ENCODE measurements at places on chromosomes 11 and 22.

- no peak for DNase-seq
These were observed 7.8 kb upstream of the NAA40 start for GRCh38 chr11:63931045-63931444.

DNA sequence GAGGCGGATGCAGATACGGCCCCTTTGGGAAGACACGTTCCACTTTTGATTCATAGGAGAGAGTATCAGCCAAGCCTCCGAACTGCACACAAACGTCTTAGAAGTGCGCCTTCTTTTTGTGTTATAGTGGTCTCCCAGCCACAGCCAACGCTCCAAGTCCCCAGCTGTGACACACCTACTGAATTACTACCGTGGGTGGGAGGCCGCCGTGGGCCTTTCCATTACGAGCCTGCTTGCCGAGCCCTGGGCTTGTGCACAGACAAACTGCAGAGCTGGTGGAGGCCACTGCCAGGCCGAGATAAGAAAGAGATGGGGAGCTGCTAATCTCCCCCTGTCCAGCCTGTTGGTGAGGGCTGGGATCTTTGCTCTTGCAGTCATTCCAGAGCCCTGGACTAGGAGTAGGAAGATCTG, 761 bp downstream of the HMBS start:
- DNase-seq: no peak

- DNase-seq: no peak
These were observed 46.5 kb upstream of the FIBIN start for GRCh38 chr11:26947379-26947844.

DNA sequence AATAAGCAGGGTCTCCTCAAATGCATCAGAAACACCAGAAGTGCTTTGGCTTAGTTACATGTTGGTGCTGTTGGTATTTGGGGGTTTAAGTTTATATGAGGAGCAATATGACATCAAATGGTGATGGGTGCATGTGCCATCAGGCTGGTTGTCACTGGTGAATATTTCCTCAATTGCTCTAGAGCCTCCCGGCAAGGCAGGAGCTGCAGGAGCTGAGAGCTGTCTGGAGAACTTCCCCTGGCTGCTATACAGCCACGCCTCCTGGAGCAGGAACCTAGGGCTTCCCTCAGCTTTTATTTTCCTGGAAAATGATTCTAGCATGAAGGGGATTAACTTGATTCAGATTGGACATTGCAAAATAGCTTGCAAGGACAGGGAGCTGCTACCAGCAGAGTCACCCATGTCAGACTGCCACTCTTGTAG, 15.8 kb downstream of the IGLL5 start:
- no peak for DNase-seq

- no peak for DNase-seq
These were observed 66.0 kb downstream of the PPP2R1B start for GRCh38 chr11:111700162-111700561.

- DNase-seq: no peak
These were observed 3.5 kb downstream of the SYVN1 start for GRCh38 chr11:65130631-65131416.
